GM03348 (cell line): ENCODE measurements at places on chromosomes 6 and 20.

DNA sequence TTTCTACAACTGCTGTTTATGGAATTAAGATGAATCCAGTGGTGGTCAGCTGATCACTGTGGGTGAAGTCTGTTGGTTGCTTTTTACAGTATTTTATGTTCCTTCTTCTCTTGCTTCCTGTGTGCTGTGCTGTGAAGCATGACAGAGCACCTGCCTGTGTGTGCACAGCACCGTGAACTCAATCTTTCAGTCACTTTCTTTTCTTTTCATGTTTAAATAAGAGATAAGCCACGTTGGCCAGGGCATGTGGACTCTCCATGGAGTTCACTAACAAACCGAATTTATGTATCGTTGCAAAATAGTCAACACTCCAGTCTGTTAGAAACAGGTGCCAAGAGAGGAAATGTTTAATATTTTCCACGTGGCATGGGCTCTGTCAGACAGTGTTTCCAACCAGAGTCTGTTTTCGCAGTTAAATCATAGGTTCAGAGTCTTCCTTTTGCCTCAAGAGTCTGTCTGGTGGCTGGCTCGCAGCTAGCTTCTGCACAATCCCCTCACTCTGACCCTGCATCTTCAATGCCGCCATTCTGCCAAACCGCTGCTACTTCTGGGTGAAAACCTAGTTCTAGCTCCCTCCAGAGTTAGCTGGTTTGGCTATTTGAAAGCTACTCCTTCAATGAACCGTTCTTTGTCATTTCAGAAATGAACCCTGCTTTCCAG, 73.2 kb downstream of the QRSL1 start:
- DNase-seq, result no peak

DNA sequence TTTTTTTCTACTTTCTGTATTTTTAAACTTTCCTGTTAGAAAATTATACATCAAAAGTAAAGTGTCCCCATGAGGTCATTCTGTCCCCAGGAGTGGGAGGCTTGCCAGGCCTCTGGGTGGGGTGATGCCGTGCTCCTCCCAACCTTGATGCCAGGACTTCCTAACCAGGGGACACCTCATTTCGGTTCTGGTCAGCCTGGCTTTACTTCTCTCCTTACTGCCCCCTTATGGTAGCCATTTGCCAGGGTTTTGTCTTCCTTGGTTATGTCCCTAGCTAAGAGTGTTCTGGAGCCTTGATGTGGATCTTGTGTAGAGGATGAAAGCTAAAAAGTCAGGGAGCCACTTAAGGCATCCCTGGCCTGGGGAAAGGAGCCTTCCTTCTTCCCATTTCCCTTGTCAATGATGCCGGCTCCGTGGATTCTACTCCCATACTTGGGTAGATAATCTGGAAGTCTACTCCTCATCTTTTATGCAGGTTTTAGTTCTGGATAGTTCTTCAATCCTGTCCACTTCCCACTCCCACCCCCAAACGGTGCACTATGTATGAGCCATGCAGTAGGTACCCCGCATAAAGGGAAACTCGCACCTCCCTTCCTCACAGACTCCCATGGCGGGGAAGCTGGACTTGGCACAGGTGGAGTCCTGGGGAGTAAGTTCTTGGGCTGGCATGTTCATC, 164.1 kb upstream of the SALL4 start:
- peak; percentile 76 for DNase-seq

DNA sequence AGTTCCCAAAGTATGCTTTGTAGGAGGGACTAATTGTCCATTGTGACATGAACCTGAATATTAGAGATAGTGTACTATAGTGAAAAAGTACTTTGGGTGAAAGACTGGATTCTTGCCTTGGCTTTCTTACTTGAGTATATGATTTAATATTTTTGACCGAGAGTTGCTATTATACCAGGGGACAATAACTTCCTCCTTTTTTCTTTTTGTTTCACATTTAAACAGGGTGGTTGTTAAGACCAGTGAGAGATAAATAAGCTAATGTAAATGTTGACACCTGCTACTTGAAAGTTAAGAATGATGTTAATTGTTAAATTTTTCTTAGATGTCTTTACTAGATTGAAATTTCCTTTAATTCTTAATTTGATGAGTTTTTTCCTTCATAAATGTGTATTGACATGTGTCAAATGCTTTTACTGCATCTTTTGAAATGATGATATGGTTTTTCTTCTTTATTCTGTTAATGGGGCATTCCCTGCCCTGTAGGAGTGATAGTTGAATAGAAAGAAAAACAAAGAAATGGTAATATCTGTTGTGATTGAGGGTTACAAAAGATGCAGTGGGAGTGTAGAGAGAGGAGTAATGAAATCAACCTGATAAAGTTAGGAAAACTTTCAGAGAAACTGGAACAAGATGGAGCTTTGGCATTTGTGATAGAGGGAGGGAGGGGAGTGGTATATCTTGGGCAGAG, 48.4 kb downstream of the ZFAND3 start:
- DNase-seq, result no peak

DNA sequence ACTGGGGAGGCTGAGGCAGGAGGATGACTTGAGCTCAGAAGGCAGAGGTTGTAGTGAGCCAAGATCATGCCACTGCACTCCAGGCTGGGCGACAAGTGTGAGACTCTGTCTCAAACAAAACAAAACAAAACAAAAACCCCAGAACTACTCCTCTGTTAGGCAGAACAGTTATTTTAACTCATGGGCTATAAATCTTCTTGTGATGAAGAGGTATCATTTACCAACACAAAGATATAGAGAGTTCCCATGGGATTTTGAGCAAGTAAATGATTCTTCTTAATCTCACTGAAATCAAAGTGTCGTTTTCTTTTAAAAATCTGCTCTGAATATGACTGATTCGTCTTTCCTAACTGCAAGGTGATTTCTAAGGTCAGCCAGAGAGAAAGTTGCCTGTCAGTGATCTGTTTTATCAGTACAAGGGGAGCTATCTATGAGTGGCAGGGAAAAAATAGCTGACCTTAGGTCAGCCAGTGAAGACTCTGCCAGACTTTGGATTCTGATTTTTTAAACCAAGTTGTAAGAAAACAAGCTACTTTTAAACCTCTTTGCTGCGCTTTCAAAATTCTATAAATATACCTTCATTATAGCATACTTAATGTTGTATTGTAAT, 3.8 kb upstream of the DSP start:
- no peak for DNase-seq

- DNase-seq, result no peak
Observed at GRCh38 chr6:26389349-26389894, 6.5 kb downstream of the BTN2A2 start.

GRCh38 chr6:23826572-23826971, 299.4 kb upstream of the NRSN1 start:
- no peak for DNase-seq

DNA sequence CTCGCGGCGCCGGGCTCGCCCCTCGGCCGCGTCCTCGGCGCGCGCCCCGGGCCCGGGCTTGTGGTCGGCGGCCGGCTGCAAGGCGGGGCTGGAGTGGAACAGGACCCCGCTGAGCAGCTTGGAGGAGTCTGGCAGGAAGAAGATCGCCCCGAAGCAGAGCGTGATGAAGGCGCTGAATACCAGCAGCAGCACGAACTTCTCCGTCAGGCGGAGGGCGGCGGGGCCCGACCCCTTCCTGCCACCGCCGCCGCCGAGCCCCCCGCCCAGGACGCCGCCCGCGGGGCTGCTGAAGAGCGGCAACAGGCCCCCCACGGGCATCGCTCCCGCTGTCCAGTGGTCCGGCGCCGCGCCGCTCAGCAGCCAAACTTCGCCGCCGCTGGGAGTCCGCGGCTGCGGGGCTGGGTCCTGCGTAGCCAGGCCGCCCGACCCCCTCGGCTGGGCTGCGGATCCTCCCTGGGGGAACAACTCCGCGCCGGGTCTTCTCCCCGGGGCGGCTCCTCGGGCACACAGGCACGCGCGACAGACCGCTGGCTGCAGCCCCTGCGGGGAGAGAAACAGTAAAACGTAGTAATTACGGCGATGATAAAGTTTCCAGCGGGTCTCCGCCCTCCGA, 707 bp downstream of the MAN1A1 start:
- DNase-seq, result peak; percentile 63

DNA sequence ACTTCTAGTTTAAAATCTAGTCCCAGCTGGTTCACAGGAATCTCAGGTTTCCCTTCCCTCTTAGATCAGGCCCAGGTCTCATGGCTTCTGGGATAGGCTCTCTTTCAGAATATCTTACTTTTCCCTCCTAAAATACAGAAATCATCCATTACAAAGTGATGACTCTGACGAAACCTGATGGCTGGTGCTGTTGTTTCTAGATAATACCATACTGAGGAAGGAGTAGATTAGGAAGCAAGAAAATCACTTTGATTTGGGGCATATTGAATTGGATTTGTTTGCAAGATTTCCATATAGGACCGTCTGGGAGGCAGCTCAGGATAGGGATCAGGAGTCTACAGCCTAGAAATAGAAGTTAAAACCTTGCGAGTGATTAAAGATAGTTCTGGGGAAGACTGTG, 3.6 kb downstream of the ZKSCAN3 start:
- no peak for DNase-seq

GRCh38 chr20:56400001-56400640, 7.7 kb downstream of the CSTF1 start:
- DNase-seq, result peak; percentile 74

- DNase-seq, result no peak
Observed at GRCh38 chr20:44324343-44324742, 12.5 kb upstream of the R3HDML start.

DNA sequence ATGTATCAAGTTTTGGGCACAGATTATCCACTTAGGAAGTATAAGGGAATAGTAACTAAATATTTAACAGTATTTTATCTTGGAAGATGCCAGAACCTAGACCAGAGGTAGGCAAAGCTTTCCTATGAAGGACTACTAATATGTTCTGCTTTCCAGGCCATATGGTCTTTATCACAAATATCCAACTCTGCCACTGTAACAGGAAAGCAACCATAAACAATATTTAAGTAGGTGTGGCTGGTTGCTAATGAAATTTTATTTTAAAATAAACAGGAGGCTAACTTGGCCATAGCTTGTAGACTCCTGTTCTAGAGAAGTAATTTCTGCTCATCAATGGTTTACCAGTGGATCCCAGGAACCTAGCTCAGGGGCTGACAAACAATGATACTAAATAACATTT, 39.4 kb downstream of the NOL7 start:
- no peak for DNase-seq

GRCh38 chr20:18513208-18513607, 5.5 kb downstream of the SEC23B start:
- no peak for DNase-seq

DNA sequence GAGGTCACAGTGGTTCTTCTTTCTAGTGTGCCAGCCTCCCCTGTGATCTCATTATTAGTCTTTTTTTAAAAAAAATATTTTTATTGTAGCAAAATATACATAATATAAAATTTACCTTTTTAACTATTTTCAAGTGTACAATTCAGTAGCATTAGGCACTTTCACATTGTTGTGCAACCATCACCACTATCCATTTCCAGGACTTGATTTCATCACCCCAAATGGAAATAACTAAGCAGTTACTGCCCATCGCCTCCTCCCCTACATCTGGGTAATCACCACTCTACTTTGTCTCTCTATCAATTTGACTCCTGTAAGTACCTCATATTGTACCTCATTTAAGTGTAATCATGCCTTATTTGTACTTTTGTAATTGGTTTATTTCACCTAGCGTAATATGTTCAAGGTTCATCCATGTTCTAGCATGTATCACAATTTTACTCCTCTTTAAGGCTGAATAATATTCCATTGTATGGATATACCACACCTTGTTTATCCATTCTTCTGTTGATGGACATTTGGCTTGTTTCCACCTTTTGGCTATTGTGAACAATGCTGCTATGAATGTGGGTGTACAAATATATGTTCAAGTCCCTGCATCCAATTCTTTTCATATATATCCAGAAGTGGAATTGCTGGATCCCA, 68.6 kb upstream of the FYN start:
- no peak for DNase-seq

DNA sequence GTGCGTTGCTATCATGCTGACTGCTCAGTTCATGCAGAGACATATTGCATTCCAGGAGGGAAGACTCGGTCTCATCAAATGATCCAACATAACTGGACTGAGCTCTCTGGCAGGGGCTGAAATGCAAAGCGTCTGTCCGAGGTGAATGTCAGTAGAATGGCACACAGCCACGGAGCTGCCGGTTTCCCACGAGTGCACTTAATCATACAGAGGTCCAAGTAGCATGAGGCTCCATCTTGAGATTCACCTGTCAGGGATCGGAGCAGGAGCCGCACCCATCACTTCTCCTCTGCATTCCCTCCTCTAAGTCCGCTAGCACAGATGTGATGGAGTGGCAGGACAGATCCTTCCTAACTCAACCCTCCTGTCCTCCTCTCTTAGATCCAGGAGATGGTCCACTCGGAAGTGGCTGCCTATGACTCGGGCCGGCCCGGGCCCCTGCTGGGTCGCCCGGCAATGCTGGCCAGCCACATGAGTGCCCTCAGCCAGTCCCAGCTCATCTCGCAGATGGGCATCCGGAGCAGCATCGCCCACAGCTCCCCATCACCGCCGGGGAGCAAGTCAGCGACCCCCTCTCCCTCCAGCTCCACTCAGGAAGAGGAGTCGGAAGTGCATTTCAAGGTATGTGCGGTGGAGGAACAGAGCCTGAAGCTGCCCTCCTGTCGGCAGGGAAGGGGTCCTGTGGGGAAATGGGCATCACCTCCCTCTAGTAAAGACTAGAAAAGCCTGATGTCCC, 135.9 kb downstream of the JPH2 start:
- DNase-seq, result no peak

DNA sequence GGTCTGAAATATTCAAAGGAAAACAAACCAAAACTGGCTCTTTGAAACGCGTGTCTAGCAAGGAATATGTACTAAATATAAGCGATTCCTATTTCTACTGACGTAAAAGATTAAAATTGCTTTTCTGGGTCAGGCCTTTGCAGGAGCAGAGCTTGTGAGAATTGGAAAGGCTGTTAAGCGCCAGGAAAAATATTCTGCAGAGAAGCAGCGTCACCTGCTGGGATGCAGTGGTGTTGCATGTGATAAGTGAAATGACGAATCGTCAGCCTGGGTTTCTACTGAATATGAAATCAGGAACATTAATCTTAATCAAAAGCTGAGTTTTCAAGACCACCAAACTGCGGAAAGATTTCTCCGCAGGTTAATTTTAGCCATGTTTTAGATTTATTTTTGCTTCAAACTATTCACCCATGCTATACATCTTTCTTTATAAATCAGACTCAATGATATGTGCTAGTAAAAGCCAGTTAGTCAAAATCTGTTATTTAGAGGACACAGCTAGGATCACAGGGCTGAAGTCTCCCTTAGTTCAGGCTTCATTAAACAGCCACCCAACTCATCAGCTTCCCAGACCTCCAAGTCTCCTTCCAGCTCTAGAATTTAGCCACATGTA, 67.4 kb downstream of the ALDH8A1 start:
- peak; percentile 70 for DNase-seq

- DNase-seq, result no peak
Observed at GRCh38 chr6:97361286-97361685, 78.3 kb upstream of the MMS22L start.

DNA sequence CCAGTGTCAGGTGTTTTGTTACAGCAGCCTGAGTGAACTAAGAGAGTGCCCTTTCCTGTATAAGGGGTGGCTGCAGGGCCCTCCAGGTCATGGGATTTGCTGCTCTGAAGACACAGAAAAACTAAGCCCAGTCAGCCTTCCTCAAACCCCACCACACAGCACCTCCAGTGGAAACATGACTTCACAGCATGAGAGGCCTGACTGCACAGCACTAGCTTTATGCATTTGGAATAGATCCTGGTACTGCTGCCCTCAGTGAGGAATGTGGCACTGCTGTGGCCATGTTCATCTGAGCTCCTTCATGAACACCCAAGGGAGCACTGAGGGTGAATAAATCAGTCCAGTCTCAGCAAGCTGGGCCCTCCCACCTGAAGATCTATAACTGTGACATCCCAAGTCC, 296.1 kb upstream of the FOXQ1 start:
- DNase-seq, result peak; percentile 27
